ENCODE measurements at places on chromosomes 6 and 20. TPM values are rescaled to one million over a fixed set of nuclear protein-coding genes. Genes with fewer than 3 reads are reported as not detected.
A peak's percentile ranks its signal among the peaks of the same experiment; 100 is the strongest.

The ABHD16B gene
- total RNA-seq: not detected

The TLDC2 gene
- total RNA-seq: not detected

The FOXS1 gene
- total RNA-seq: not detected

The SLC35D3 gene
- total RNA-seq: not detected

The CALHM4 gene
- total RNA-seq: not detected

GRCh38 chr6:157542414-157543160 is 161.6 kb downstream of the ZDHHC14 start:
- peaks cover 22% of the 10 kb centered on the region for H3K4me1 ChIP-seq
- peaks cover 30% of the 10 kb centered on the region for H3K36me3 ChIP-seq
- no peak overlapping the region for H3K27ac ChIP-seq
- no peak overlapping the region for H3K4me3 ChIP-seq
- H3K27me3 ChIP-seq: peaks cover 13% of the 10 kb centered on the region

The PNPLA1 gene
- total RNA-seq: not detected

DNA sequence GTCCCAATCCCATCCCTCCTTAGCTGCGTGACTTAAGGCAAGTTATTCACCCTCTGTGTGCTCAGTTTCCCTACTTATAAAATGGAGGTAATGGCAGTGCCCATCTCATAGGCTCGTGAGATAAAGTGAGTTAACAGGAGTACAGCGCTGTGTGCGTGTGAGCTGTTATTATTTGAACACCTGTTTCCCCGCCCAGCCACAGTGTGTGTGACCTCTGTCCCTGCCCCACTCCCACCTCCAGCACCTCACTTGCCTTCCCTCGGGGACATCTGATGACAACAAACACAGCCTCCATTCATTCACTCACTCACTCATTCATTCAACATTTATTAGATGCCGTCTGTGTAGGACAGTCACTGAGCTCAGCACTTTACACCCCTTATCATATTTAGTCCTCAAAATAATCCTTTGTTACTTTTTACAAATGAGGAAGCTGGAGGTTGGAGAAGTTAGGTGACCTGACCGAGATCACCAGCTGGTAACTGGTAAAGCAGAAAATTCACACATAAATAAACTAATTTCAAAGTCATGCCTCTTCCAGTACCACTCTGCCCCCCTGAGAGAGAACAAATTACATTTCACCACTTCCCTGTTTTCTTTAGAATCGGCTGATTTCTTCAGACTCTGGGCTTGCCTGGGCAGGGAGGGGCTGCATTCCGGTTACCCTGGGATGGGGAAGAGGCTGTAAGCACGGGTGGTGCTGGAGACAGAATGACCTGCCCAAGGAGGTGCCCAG is 58.6 kb downstream of the CPNE5 start:
- H3K27ac ChIP-seq: no peak overlapping the region
- H3K4me1 ChIP-seq: peaks cover 6% of the 10 kb centered on the region

- no peak for DNase-seq
- H3K4me3 ChIP-seq: no peak overlapping the region
- peak overlapping the region; percentile 64 for H3K27ac ChIP-seq
- no peaks in the 10 kb centered on the region for H3K36me3 ChIP-seq
- H3K27me3 ChIP-seq: no peaks in the 10 kb centered on the region
- H3K4me1 ChIP-seq: peaks cover 34% of the 10 kb centered on the region
Measured at GRCh38 chr20:33232486-33233072, 3.2 kb upstream of the BPIFA1 start.

- no peak overlapping the region for H3K27ac ChIP-seq
- H3K36me3 ChIP-seq: peaks cover 57% of the 10 kb centered on the region
- H3K27me3 ChIP-seq: no peaks in the 10 kb centered on the region
- no peak for DNase-seq
- no peak overlapping the region for H3K4me3 ChIP-seq
Measured at GRCh38 chr6:36976007-36976264, 10.1 kb downstream of the MTCH1 start.

- peaks cover 2% of the 10 kb centered on the region for H3K27me3 ChIP-seq
- DNase-seq: no peak
- H3K4me3 ChIP-seq: no peak overlapping the region
- H3K36me3 ChIP-seq: no peaks in the 10 kb centered on the region
- no peaks in the 10 kb centered on the region for H3K4me1 ChIP-seq
- no peak overlapping the region for H3K27ac ChIP-seq
Measured at GRCh38 chr6:81793821-81794475, 41.5 kb upstream of the TENT5A start.

DNA sequence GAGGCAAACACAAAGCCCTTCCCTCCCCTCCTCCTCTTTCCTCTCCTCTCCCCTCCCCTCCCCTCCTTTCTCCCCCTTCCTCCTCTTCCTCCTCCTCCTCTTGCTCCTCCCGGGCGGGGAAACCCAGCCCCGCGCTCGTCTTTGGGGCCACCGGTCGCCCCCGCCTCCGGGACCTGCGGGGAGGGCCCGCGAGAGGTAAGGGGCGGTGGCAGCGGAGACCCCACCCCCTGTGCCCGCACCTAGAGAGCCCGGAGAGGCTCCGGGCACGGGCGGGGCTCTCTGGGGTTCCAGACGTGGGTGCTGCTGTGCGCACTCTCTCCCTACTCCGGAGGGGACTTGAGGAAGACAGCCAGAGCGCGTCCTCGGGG is at the start of gene RIN2:
Gene RIN2, plus strand, starts transcription at position 126 of the 368 bp plus-strand sequence. CDS start 131,344 bp downstream, outside the sequence.
- H3K27me3 ChIP-seq: peaks cover 28% of the 10 kb centered on the region
- no peaks in the 10 kb centered on the region for H3K4me1 ChIP-seq
- peak within 1 kb of the TSS; percentile 39 for H3K4me3 ChIP-seq
- no peak within 1 kb of the TSS for H3K27ac ChIP-seq
- H3K36me3 ChIP-seq: no peaks in the 10 kb centered on the region
- DNase-seq: no peak

DNA sequence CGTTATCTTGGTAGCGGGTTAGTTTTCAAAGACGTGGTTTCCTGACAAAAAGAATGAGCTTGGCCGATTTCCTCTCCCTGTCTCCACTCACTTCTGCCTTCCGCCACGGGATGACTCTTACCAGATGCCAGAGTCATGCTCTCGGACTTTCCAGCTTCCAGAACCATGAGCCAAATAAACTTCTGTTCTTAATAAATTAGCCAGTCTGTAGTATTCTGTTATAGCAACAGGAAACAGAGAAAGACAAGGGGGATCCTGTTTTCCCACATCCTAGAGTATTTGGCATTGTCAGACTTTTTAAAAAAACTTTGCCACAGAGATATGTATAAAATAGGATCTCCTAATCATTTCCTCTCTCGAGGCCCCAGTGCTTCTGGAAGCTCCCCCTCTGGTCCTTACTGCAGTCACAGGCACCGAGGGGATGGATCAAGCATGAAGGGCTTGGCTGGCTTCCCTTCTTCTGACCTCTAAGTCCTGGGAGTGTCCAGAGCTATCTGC is 84.9 kb upstream of the NAA20 start:
- peaks cover 11% of the 10 kb centered on the region for H3K4me1 ChIP-seq
- no peak for DNase-seq
- peaks cover 22% of the 10 kb centered on the region for H3K27me3 ChIP-seq
- H3K27ac ChIP-seq: no peak overlapping the region
- no peak overlapping the region for H3K4me3 ChIP-seq

GRCh38 chr6:15398633-15399275 is 152.9 kb downstream of the JARID2 start:
- DNase-seq: no peak
- no peaks in the 10 kb centered on the region for H3K27me3 ChIP-seq
- H3K4me3 ChIP-seq: peak overlapping the region; percentile 32
- H3K4me1 ChIP-seq: peaks cover 66% of the 10 kb centered on the region

DNA sequence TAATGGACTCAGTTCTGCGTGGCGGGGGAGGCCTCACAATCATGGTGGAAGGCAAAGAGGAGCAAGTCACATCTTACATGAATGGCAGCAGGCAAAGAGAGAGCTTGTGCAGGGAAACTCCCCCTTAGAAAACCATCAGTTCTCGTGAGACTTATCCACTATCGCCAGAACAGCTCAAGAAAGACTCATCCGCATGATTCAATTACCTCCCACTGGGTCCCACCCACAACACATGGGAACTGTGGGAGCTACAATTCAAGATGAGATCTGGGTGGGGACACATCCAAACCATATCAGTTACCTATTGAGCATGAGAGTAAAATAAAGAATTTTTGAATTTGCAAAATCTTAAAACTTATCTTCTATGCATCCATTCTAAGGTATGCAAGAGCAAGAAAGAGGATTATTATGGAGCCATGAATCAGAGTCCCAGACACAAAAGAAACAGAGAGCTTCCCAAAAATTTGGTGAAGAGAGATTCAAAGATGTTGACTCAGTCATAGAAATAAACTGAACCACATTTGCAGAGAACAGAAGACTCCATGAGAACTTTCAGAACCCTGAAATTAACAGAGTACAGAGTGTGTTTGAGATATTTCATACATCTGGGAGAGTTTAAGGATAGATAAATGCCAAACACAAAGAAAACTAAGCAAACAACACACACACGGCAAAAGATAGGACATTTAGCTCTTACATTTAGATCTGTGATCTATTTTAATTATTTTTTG is 17.1 kb upstream of the MOXD1 start:
- no peak overlapping the region for H3K4me3 ChIP-seq
- no peaks in the 10 kb centered on the region for H3K36me3 ChIP-seq
- peaks cover 5% of the 10 kb centered on the region for H3K27me3 ChIP-seq
- no peaks in the 10 kb centered on the region for H3K4me1 ChIP-seq

- no peak overlapping the region for H3K27ac ChIP-seq
- H3K36me3 ChIP-seq: no peaks in the 10 kb centered on the region
- H3K27me3 ChIP-seq: no peaks in the 10 kb centered on the region
- H3K4me3 ChIP-seq: no peak overlapping the region
Measured at GRCh38 chr20:22673467-22673866, 89.1 kb upstream of the FOXA2 start.

The MDFI gene
- total RNA-seq: not detected

GRCh38 chr6:134549854-134550253 is 231.9 kb upstream of the SGK1 start:
- no peak overlapping the region for H3K27ac ChIP-seq
- H3K36me3 ChIP-seq: peaks cover 1% of the 10 kb centered on the region
- peaks cover 5% of the 10 kb centered on the region for H3K27me3 ChIP-seq
- no peak for DNase-seq
- H3K4me1 ChIP-seq: no peaks in the 10 kb centered on the region

- no peak overlapping the region for H3K4me3 ChIP-seq
- peaks cover 28% of the 10 kb centered on the region for H3K27me3 ChIP-seq
- H3K36me3 ChIP-seq: no peaks in the 10 kb centered on the region
- no peak overlapping the region for H3K27ac ChIP-seq
- DNase-seq: peak; percentile 14
- no peaks in the 10 kb centered on the region for H3K4me1 ChIP-seq
Measured at GRCh38 chr6:39029156-39030011, 19.2 kb upstream of the GLP1R start.

The MAS1 gene
- total RNA-seq: not detected

The DYNLRB1 gene
- 92.0 TPM for total RNA-seq

DNA sequence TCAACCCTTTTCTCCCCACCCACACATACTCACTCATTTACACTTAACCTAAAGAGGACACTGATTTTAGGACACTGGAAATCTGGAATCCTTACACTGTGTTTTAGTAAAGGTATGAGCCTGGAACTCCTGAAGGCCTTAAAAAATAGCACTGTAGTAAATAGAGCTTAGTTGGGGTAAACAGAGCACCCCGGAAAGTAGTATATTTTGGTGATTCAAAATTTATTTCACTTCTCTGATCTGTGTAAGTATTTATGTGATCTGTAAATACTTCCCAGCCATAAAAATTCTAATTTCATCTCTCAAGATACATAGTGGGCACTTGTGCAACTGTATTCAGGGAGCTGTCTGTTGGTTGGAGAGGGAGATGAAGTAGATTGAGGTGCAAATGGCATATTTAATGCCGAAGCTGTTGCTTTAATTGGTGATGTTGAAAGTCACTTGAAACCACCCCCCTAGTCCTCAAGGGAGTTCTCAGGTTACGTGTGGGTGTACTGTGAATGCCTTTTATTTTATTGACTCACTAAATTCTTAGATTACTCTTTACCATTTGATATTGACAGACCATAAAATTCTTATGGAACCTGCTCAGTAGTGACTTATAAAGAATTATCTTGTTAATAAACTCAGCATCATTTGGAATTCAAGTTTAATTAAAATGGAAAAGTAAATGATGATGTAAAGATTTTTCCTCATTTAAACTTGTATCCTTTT is 154.9 kb downstream of the SOX4 start:
- H3K4me1 ChIP-seq: peaks cover 8% of the 10 kb centered on the region
- DNase-seq: no peak
- peaks cover 3% of the 10 kb centered on the region for H3K27me3 ChIP-seq
- no peaks in the 10 kb centered on the region for H3K36me3 ChIP-seq

The F13A1 gene
- total RNA-seq: not detected

- H3K4me3 ChIP-seq: no peak overlapping the region
- no peaks in the 10 kb centered on the region for H3K27me3 ChIP-seq
- H3K4me1 ChIP-seq: no peaks in the 10 kb centered on the region
- no peaks in the 10 kb centered on the region for H3K36me3 ChIP-seq
Measured at GRCh38 chr6:126949786-126950185, 168.7 kb upstream of the RSPO3 start.

DNA sequence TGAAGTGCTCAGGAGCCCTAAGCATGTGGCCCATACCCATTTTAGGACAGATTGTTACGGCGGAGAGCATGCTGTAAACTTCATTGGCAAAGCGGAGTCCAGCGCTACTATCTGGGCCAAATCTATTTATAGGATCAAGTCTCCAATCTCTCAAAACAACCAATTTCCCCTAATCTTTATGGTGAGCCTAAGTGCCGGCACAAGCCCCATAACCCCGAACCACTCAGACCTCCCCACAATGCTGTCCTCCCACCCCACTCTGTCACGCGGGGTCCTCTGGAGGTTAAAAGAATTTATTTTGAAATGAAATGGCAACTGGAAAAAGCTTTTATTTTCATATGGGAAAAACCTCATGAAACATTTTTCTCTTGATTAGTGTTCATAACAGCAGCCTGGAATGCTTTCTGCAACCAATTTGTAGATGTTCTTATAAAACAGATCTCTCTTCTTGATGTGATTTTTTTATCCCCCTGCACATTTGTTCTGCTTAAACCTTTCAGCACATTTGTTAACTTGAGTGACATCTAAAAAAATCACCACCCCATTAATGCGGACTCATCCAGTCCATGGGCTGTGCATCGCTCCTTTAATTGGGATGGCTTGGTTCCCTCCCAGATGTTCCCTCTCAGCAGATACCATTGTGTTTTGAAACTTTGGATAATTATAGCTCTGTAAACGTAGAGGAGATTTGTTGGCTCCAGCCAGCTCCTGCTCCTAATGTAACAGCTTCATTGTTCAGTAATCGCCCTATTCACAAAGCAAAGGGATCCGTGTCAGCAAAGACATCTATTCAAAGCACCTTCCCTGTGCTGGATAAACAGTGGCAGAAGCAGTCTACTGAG is 323.6 kb downstream of the CD83 start:
- no peaks in the 10 kb centered on the region for H3K36me3 ChIP-seq
- peaks cover 2% of the 10 kb centered on the region for H3K27me3 ChIP-seq
- H3K27ac ChIP-seq: no peak overlapping the region
- DNase-seq: no peak
- H3K4me1 ChIP-seq: no peaks in the 10 kb centered on the region

The ALDH8A1 gene
- total RNA-seq: 1.6 TPM
